Activated CD4-positive, alpha-beta memory T cell treated with anti-CD3 and anti-CD28 coated beads for 36 hours (primary cell): ENCODE measurements at places on chromosomes 1 and 21. TPM values are rescaled to one million over a fixed set of nuclear protein-coding genes. Genes with fewer than 3 reads are reported as not detected.

DNA sequence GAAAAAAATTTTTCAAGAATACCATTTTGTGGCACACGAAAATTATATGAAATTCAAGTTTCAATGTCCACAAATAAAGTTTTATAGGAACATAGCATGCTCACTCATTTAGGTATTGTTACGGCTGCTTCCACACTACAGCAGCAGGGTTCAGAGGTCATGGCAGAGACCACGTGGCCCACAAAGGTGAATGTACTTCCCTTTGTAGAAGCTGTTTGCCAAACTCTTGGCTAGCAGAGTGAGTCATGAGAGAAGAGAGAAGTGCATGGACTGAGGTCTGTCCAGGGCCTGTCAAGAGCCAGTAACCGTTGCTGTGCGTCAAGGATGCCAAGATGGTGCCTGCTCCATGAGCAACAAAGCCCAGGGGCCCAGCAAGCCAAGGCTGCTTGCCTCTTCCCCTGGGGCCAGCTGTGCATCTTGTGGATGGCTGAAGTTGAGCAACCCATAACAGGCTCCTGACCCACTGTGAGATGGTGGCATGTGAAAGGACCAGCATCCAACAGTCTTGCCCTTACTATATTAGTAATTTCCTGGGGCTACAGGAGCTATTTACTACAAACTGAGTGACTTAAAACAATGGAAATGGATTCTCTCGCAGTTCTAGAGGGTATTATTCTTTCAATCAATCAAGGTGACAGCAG, 64.8 kb upstream of the ATP5PO start:
- no peaks in the 10 kb centered on the region for H3K27me3 ChIP-seq
- H3K4me1 ChIP-seq: peaks cover 52% of the 10 kb centered on the region
- H3K36me3 ChIP-seq: no peaks in the 10 kb centered on the region

DNA sequence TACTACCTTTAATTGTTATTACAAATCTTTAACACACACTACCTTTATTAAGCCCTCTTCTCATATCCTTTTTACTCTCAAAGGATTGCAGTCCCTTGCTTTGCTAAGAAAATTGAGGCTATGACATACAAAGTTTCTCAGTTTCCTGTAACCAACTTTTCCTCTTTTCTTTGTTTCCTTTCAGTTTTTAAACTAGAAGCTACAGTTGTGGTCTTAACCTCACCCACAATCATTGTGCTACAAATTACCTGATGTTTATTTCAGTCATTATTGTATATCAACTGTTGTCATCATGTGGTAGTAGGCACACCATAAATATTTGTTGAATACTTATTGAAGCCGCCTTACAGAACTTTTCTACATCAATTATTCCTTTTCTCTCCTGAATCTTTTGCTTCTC, 51.8 kb downstream of the SLAMF6 start:
- no peaks in the 10 kb centered on the region for H3K36me3 ChIP-seq
- H3K4me3 ChIP-seq: no peak overlapping the region

DNA sequence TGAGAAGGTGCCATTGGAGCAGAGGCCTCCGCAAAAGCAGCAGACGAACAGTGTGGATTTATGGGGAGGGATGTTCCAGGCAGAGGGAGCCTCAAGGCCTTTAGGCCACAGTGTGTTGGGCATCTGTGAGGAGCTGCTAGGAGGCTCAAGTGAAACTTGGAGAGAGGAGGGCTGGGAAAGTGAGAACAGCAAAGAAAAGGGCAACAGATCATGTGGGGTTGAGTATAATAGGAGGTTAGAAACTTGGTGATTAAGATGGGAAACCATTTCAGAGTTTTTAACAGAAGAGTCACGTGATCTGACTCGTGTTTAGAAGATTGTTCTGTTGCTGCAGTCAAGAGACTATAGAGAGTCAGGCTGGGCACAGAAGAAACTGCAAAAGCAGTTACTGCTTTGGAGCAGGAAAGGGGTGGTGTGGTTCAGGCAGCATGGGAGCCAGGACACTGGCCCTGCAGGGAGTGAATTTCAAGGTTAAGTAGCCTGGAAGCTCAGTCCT, 277.0 kb downstream of the DISC1 start:
- no peak overlapping the region for H3K4me3 ChIP-seq
- DNase-seq: no peak
- no peak overlapping the region for H3K27ac ChIP-seq
- no peaks in the 10 kb centered on the region for H3K27me3 ChIP-seq

DNA sequence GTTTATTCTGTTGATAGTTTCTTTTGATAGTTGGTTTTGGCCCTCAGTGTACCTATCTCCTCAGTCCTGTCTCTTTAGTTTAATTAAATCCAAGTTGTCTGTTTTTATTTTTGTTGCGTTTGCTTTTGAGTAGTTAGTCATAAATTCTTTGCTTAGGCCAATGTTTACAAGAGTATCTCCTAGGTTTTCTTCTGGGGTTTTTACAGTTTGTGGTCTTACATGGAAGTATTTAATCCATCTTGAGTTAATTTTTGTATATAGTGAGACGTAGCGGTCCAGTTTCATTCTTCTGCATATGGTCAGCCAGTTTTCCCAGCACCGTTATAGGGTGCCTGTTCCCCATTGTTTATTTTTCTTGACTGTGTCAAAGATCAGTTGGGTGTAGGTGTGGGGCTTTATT, 139.4 kb downstream of the POU2F1 start:
- H3K4me3 ChIP-seq: no peak overlapping the region
- H3K27ac ChIP-seq: no peak overlapping the region
- H3K27me3 ChIP-seq: no peaks in the 10 kb centered on the region
- DNase-seq: no peak

DNA sequence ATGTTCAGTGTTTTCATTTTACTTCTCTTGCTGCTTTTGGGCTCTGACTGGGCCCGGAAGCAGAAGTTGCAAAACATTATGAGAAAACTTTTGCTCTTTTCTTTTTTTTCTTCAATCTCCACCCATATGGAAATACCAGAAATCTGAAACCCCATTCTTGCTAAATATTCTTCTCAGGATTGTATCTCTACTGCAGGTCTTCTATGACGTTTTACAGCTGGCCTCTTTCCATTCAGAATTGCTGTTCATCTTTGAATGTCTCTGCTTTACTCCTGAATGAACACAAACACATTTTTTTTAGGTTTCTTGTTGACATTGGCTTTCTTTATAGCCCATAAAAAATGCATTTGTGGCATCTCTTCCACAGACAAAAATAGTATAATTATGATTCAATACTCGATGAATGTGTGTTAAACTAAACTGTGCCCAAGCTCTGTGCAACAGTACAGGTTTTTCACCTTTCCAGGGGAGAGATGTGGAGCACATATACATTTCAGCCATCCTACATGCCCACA, 18.8 kb downstream of the PTPRC start:
- peaks cover 65% of the 10 kb centered on the region for H3K4me1 ChIP-seq
- peak overlapping the region; percentile 97 for H3K27ac ChIP-seq
- peak overlapping the region; percentile 74 for H3K4me3 ChIP-seq

- no peak overlapping the region for H3K4me3 ChIP-seq
- H3K36me3 ChIP-seq: no peaks in the 10 kb centered on the region
- peaks cover 2% of the 10 kb centered on the region for H3K27me3 ChIP-seq
- no peak overlapping the region for H3K27ac ChIP-seq
- peaks cover 2% of the 10 kb centered on the region for H3K4me1 ChIP-seq
Measured at GRCh38 chr1:244796719-244797406, 38.6 kb upstream of the COX20 start.

DNA sequence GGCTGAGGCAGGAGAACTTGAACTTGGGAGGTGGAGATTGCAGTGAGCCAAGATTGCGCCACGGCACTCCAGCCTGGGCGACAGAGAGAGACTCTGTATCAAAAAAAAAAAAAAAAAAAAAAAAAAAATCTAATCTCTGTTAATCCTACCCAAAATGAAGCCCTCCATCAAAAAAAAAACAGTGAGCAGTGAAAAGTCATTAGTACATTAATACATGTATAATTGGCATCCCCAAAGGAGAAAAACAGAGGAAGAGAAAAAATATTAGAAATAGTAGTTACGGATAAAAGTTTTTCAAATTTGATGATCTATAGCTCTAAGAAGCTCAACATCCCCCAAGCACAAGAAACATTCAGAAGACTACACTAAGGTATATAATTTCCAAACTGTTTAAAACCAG, 71.6 kb downstream of the TRIM33 start:
- H3K4me1 ChIP-seq: peaks cover 21% of the 10 kb centered on the region
- H3K27ac ChIP-seq: no peak overlapping the region

DNA sequence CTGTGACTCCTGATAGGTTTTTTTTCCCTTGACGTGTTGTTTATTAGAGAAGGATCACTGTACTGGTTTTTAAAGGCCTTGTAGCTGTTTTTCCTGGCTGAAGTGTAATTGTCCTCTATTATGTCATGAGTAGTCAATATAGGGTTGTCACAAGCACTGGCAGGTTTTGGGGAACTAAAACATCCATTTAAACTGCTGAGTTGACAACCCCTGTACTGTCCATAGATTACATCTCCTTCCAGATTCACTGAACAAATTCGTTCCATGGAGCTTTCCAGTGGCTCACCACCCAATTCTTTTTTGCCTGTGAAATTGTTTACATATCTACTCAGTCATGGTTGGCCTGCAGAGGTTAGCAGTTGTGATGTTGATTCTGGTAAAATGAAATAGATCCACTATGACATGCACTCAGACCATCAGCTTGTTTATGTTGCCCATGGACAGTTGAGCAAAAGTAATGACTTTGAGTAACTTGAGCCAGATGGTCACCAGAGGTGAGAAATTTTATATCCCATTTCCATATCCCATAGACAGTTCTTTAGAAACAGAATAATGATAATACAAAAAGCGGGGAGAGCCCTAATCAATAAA, 59.9 kb upstream of the QSOX1 start:
- H3K27me3 ChIP-seq: no peaks in the 10 kb centered on the region
- H3K4me3 ChIP-seq: no peak overlapping the region
- no peak for DNase-seq
- H3K36me3 ChIP-seq: peaks cover 42% of the 10 kb centered on the region

- peaks cover 10% of the 10 kb centered on the region for H3K27me3 ChIP-seq
- no peak overlapping the region for H3K4me3 ChIP-seq
- DNase-seq: no peak
Measured at GRCh38 chr1:94071976-94072375, 49.0 kb downstream of the ABCA4 start.

DNA sequence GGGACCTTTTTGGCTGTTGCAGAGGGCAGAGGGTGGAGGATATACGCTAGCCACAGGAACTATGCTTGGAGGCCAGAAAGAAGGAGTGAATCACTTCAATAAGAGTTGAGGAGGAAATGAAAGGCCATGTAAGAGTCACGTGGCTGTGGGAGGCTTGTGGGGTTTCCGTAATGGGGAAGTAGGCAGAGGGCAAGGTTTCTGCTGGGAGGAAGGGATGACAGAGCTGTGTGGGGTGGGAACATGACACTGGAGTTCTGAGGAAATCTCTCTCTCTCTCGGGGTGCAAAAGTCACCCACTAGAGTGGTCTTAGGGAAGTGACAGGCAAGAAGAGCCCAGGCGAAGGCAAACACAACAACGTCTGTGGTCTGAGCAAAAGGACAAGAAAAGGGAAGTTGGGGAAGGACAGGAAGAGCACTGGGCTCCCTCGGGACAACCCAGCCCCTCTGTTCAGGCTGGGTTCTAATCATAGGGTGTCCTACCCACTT, 3.9 kb upstream of the CD1C start:
- no peak overlapping the region for H3K4me3 ChIP-seq
- DNase-seq: peak; percentile 30
- H3K27me3 ChIP-seq: peaks cover 22% of the 10 kb centered on the region
- peaks cover 14% of the 10 kb centered on the region for H3K4me1 ChIP-seq
- H3K36me3 ChIP-seq: peaks cover 2% of the 10 kb centered on the region
- no peak overlapping the region for H3K27ac ChIP-seq

Gene CDA
- total RNA-seq: not detected

Gene KIF14
- 15.7 TPM for total RNA-seq

Gene FCRL6
- not detected for total RNA-seq

Gene BRDT
- not detected for total RNA-seq
